CD4-positive, alpha-beta T cell treated with Interleukin-4 for 4 hours (primary cell): ENCODE measurements at places on chromosomes 2 and 18.

GRCh38 chr2:6771634-6772611, 93.8 kb downstream of the CMPK2 start:
- no peak for DNase-seq

DNA sequence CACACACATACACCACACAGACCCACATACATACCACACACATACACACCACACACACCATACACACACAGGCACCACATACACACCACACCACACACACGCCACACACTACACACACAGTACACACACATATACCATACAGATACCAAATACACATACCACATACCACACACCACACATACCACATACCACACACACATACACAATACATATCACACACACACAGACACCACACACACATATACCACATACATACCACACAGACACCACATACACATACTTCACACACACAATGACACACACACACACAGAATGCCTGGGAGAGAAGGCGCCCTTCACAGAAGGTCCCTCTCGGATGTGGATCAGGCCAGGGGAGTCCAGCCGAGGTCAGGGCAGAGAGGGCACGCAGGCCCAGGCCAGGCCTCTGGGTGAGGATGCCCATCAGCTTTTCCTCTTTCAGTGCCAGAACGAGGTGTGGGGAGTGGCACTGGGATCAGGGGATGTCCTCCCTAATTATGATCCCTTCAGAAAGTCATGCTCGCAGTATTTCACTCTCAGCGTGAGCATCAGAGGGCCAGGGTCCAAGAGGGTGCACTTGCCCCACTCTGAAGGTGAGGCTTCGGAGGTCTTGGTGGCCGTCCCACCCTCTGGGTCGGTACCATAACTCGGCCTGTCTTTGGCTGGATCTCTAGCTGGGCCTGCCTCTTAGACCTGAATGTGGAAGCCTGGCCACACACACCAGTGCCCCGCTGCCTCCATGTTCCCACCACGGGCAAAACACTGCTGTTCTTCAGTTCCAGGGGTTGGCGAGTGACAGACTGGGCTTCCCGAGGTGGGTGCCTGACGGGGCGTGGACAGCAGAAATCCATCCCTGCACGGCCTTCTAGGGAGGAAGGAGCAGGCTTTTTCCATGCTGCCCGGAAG, 70.6 kb upstream of the ODC1 start:
- DNase-seq: no peak

- DNase-seq: no peak
Observed at GRCh38 chr2:39723946-39724827, 54.9 kb downstream of the THUMPD2 start.

GRCh38 chr18:24672165-24672941, 211.9 kb downstream of the HRH4 start:
- DNase-seq: no peak

GRCh38 chr2:170394641-170395387, 216.9 kb downstream of the MYO3B start:
- DNase-seq: no peak
